Foreskin keratinocyte (primary cell): ENCODE measurements at places on chromosomes 5 and 9. TPM values are rescaled to one million over a fixed set of nuclear protein-coding genes. Genes with fewer than 3 reads are reported as not detected.

The PCDHA9 gene
- not detected in 2 replicates for total RNA-seq

The INPP5E gene
- 11.5 and 12.6 TPM in 2 replicates for total RNA-seq

The LCN10 gene
- not detected in 2 replicates for total RNA-seq

The ORM2 gene
- total RNA-seq: not detected in 2 replicates

The SLC6A3 gene
- not detected in 2 replicates for total RNA-seq

The KIF20A gene
- 52.7 and 60.7 TPM in 2 replicates for total RNA-seq

The S1PR3 gene
- 6.5 and 7.1 TPM in 2 replicates for total RNA-seq

The DMRTA1 gene
- 0.58 and 0.78 TPM in 2 replicates for total RNA-seq

DNA sequence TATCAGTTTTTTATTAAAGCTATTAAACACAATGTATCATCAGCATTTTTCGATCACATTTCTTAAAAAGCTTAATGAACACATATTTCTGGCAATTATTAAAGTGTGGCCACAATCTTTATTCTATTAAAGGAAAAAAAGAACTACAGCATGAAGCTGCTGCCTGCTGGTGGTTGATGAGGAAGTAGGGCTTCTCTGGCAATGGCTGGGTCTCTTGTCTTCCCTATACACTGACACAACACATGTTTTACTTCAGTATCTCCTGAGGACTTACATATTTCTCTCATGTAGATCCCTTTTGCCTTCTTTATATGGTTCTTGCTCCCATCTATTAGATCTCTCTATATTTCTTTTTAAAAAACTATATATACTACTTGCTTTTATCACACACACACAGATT lies 590.7 kb downstream of the RAB3C start:
- no peak for DNase-seq

GRCh38 chr9:80957801-80958200 lies 731.5 kb downstream of the TLE1 start:
- no peak for DNase-seq

- no peak for DNase-seq
Measured at GRCh38 chr5:171424726-171425125, 5.3 kb downstream of the FGF18 start.

- no peak for DNase-seq
Measured at GRCh38 chr5:160641405-160641804, 210.6 kb downstream of the ATP10B start.

DNA sequence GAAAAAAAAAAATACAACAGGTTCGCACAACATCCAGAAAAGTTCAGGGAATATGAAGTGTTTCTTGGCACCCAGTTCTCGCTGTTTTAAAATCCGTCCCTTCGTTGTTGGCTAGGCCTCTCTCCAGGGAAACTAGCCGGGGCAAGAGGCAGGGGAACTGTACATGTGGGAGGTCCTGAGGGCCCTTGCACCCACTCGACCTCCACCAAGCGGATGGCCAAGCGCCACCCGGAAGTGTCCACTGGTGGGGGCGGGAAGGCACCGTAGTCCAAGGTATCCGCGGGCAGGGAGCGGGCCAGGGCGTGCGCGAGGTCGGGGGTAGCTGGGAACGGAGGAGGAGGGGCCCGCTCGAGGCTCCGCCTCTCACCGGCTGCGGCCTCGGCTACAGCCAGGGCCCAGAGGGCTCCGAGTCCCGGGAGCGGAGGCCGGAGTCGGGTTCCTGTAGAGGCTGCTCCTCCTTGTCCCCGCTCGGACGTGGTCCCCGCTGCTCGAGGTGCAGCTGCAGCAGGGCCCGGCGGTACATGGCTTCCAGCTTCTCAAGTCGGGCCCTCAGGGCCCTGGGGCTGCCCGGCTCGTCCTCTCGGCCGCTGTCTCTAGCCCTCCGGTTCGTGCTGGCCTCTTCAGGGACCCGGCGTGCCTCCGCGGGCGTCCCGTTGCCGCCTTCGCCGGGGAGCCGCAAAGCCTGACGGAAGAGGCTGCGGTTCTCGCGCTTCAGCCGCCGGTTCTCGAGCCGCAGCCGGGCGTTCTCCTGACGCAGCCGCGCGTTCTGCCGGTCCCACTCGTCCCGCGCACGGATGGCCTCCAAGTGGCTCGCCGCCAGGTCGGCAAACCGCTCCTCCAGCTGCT lies 720 bp downstream of the TUSC1 start:
- DNase-seq: peak; percentile 81

DNA sequence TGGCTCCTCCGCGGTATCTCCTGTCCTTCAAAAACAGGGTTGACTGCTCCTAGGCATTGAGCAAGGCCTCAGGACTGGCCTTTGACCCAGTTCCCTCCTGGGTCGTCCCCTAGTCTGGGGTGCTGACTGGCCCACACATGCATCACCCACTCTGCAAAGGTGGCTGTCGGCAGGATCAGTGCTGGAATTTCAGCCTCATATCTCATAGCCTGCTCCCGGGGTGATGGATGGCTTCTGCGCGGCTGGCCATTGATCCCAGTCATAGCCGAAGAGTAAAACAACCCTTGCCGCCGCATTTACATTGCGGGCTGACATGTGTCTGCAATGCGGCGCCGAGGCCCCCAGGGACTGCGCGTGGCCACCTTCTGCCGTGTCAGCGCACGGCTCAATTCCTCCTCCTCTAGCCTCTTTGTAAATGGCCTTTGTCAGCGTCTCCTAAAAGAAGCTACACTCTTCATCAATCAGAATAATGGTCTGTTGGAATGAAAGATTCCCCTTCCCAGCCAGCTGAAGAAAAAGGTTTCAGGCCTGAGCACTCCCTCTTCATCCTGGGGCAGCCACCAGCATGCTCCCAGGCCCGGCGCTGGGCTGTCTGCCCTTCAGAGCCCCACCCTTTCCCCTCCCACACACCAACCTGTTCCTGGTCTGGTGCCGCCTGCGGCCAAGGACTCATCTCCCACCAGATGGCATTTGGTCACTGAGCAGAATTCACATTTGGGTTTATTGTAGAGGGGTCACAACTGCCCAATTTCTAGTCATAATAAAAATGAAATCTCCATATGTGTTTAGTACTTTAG lies 159.0 kb downstream of the PJA2 start:
- DNase-seq: no peak
